ENCODE measurements at places on chromosomes 7 and 10.
A peak's percentile ranks its signal among the peaks of the same experiment; 100 is the strongest.

GRCh38 chr7:57769958-57770357 lies 320.0 kb downstream of the ZNF716 start:
- DNase-seq, result no peak

DNA sequence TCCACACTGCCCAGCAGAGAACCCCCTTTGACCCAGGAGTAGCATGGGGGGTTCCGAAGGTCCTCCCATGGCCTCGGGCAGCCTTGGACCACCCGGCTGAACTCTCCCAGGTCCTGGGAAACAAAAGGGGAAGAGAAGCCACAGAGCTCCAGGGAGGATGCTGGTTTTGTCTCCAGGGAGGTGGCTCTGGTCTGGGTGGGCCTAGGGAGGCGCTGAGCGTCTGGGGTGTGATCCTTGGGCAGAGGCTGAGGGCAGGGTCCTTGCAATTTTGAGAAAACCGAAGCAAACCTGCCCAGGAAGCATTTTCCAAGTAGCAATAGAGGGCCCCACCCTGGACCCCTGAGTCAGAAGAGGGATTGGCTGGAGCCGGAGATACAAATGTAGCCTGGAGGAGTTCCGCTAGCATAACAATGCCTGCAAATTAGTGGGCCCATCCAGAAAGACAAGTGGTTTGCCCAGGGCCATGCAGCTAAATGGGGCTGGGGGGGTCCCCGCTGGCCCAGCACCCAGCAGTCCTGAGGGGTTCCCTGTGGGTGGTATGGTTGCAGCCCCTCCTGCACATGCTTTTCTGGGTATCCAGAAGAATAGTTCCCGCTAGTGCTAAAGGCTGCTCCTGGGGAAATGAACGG lies 2.0 kb downstream of the UTF1 start:
- no peak for DNase-seq

DNA sequence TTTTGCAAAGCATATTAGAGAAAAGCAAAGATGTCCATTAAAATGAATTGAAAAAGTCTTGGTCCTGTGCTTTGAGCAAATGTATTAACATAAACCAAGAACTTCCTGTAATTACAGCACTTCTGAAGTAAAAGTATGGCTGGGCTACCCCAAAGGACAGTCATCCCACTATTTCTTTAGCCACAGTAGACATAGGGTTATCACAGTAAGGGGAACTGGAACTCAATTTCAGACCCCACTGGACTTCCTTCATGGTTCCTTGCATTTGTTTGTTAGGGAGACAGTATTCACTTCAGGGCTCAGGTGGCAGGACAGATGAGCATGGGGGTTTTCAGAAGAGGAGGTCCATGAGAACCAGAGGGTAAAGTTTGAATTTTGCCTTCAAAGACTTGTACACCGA lies 203.1 kb upstream of the PDE1C start:
- no peak for DNase-seq

DNA sequence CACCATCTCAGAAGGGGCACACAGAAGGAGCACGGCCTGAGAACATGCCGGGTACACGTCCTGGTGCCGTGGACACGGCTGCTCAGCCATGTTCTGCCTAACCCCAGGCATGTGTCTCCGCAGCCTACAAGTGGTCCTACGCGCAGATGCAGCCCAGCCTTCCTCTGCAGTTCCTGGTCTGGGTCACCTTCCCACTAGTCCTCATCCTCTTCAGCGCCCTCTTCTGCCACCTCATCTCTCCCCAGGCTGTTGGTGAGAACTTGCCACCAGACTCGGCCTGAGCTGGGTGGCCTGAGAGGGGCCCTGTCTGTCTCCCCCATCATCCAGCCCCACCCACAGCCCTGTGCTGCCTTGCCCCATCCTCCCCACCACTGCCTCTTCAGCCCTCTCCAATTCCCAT lies 5.3 kb downstream of the CLCN1 start:
- no peak for DNase-seq

GRCh38 chr7:50221433-50221832 lies 83.1 kb upstream of the IKZF1 start:
- no peak for DNase-seq

GRCh38 chr10:95841661-95842498 lies 65.9 kb upstream of the CC2D2B start:
- no peak for DNase-seq

- DNase-seq, result no peak
These were observed 345.0 kb downstream of the SEMA3D start for GRCh38 chr7:84841809-84842208.

GRCh38 chr7:47557694-47558670 lies 23.9 kb downstream of the TNS3 start:
- no peak for DNase-seq

- DNase-seq, result no peak
These were observed 41.5 kb upstream of the ST7 start for GRCh38 chr7:116911801-116912200.

DNA sequence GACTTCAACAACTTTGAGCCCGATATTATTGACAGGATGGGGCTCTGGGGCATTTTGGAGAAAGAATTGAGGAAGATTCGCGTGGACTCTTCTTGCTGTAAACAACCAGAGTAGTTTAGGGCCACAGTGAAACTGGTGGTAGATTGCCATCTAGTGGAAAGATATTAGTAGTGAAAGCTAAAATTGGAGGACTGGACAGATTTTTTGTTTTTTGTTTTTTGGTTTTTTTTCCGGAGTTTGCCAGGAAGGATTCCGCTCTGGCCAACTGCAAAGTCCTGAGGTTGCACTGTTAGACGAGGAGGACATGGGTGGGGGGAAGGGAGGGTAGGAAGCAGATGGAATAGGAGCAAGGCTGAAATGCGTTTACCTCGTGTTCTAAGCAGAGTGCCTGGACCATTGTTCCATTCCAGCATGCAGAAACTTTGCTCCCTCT lies 11.7 kb downstream of the NOBOX start:
- DNase-seq, result no peak

DNA sequence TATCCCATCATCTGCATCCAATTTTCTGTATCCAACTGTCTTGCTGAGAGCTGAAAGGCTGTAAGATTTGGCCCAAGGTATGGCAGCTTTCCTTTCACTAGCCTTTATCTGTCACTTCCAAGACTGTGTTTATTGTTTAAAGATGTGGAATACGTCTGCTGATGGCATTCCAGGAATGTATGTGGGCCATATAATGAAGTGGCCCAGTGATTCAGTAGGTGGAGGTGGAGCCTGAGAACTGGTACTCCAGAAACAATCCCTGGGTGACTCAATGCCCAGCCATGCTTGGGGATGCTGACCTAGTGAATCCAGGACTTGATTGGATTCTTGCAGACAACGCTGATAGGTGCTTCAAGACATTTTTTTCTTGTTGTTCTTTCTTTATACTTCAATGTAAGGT lies 13.5 kb downstream of the NEUROD6 start:
- DNase-seq, result no peak

- DNase-seq, result no peak
These were observed 50.8 kb upstream of the PDZD8 start for GRCh38 chr10:117425974-117426566.

GRCh38 chr7:64308016-64308270 lies 5.8 kb upstream of the ZNF736 start:
- DNase-seq, result no peak

- DNase-seq, result peak; percentile 80
These were observed 205.2 kb downstream of the FAM107B start for GRCh38 chr10:14569274-14570060.

GRCh38 chr7:106731187-106731586 lies 70.2 kb upstream of the CCDC71L start:
- DNase-seq, result no peak

- DNase-seq, result no peak
These were observed 60.1 kb upstream of the NAMPT start for GRCh38 chr7:106344861-106345260.

- peak; percentile 94 for DNase-seq
These were observed at the start of gene ECHS1 for GRCh38 chr10:133373174-133374090. Gene ECHS1, minus strand, starts transcription at chr10:133373354. Its CDS starts 21 bp downstream, at chr10:133373333.

DNA sequence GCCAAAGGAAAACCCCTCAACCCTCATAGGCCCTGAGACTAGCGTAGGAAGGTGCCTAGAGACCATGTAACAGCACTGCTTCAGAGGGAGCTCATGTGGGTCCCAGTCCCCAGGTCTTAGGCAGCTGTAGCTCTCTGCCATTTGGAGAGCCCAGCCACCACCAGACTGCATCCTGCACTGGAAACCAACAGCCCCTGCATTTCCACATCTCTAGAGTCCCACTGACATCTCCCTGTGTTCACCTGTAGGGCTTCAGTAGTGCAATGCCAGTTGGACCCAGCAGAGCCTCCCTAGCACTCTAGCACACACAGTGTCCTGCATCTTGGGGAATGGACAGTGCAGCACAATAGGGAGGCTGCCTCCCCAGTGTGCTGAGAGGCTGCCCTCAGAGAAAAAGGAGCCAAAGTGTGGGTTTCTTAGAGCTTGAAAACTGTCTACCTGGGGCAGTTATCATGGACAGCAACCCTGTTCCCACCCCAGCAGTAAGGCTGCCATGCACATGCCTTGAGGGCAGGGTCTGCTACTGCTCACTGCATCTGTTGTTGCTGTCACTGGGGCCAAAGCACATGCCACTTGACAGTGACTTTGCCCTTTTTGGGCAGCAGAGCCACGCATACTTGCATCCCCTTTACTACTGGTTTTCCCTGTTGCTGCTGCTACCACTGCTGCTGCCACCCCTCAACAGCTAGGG lies 46.7 kb upstream of the ANTXRL start:
- no peak for DNase-seq

DNA sequence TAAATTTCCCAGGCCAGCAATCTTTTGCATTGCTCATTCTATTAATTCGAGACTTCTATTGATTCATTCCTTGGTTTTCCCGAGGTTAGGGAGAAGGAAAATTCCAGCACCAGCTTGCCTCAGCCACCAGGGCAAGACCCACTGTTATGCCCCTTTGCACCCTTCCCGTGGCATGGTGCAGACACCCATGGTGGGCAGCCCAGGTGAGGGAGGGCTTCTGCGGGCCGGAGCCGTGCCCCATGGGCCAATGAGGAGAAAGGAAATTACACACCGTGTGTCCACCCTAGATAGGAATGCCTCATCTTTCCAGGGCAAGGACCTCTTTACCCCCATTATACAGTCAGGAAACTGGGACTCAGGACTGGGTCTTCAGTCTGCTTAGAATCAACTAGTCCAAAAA lies 4.5 kb upstream of the GRID1 start:
- no peak for DNase-seq

- DNase-seq, result no peak
These were observed 7.7 kb downstream of the HDAC9 start for GRCh38 chr7:18503126-18503866.

DNA sequence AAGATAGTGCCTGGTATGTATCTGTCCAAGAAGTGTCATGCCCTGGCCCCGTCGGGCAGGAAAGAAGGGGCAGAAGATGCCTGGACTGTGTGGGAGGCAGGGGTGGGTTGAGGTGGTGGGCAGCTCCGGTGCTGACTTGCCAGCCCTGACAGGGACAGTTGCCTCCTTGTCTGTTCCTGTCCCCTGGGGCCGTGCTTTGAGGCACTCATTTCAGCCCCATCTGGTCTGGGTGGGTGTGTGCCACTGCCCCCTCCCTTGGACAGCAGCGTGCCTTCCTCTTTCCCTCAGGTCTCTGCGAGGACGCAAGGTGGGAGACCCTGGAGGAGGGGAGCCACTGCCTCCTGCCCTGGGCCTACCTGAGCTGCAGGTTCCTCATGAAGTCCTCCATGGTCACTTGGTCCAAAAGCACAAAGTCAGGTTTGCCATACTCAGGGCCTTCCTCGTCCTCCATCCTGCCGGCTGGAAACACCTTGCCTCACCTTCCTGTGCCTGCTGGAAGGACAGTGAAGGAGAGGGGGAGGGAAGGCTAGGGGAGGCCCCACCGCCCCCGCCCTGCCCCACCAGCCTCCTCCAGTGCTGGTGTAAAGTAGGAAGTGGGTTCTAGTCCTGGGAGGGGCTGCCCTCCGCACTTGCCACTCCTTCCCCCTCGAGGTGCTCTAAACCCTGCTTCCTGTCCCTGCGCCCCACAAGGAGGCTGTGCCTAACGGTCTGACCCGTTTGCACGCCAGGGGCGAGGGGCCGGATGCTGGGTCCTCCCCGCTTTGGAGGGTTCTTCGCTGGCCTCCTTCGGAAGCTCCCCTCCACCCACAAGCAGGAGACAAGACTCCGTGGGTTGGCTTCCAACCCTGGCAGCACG lies at the start of gene MYO1G:
Gene MYO1G, minus strand, starts transcription at position 505 of the 856 bp plus-strand sequence. Its CDS starts 54 bp downstream, at position 451.
- no peak for DNase-seq

DNA sequence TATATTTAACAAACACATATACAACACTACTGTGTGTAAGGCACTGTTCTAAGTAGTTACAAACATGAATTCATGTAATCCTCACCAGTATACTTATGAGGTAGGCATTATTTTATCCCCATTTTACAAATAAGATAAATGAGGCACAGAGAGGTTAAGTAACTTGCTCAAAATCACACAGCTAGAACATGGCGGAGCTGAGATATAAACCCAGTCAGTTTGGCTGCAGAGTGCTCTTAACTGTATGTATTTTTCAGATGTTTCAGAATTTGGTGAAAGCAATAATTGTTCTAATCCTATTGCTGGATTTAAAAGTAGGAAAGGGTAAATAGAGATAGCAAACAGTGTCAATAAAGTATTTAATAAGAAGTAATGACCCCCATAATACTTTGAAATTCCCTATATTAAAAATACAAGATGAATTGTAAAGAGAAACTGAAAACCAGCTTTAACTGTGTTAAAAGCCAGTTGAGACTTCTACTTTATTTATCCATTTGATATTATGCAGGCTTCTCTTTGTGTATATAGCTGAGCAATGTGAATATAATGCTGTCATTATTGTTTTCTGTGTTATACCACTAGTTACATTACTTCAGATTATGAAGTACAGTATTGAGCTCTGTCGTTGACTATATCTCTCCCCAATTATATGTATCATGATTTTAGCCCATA lies 32.3 kb upstream of the RPA3 start:
- no peak for DNase-seq
